ENCODE measurements at places on chromosomes 1 and 21. TPM values are rescaled to one million over a fixed set of nuclear protein-coding genes. Genes with fewer than 3 reads are reported as not detected.
A peak's percentile ranks its signal among the peaks of the same experiment; 100 is the strongest.

The CCDC18 gene
- 3.4 TPM for total RNA-seq

The PDE9A gene
- total RNA-seq: 3.2 TPM

The ATP1A4 gene
- total RNA-seq: 0.11 TPM

The FLG2 gene
- total RNA-seq: not detected

The FHAD1 gene
- total RNA-seq: not detected

- no peak for DNase-seq
Measured at GRCh38 chr1:232457595-232457994, 172.3 kb downstream of the SIPA1L2 start.

GRCh38 chr21:27704567-27705166 lies 737.8 kb upstream of the ADAMTS5 start:
- DNase-seq: no peak

DNA sequence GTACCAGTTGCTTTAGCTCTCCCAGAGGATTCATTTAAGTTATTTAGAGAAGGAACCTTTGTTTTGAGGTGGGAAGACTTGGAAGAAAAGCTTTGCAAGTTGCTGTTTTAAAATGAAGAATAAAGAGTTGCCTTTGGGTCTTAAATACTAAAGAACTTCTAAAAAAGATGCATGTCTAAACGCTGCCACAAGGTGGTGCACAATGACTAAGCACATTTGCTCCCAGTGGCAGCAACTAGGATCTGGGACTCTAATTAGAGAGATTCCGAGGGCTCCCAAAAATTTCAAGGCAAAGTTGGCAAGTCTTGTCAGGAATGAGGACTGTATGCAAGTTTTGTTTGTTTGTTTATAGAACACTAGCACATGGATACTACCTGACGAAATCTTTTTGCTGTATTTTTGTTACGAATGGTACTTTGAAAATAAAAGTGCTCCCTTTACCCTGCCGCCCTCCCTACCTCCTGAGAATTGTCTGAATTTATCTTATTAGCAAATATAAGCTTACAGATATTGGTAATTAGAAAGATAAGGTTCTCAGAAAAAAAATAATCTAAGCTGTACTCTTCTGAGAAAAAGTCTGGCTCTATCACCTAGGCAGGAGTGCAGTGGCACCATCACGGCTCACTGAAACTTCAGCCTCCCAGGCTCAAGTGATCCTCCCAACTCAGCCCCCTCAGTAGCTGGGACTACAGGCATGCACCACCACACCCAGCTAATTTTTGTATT lies 121.8 kb downstream of the HFM1 start:
- no peak for DNase-seq

- DNase-seq: no peak
Measured at GRCh38 chr1:107019166-107019565, 37.3 kb upstream of the PRMT6 start.

DNA sequence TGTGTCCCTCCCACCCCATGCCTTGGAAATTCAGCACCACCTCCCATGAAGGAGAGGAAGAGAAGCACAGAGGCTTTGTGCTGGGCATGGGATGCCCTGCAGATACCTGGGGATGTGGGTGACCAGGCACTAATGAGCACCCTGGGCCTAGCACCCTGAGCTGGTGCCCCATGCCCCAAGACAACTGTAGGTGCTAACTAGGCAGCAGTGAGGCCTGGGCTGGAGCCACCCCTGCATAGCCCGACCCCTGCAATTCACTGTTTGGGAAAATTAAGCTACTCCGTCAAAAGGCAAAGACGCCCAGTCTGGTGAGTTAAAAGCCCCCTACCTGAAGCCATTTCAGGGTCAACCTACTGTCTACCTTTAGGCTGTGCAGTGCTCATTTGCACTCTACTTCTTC lies 5.4 kb downstream of the KCNA2 start:
- DNase-seq: no peak

DNA sequence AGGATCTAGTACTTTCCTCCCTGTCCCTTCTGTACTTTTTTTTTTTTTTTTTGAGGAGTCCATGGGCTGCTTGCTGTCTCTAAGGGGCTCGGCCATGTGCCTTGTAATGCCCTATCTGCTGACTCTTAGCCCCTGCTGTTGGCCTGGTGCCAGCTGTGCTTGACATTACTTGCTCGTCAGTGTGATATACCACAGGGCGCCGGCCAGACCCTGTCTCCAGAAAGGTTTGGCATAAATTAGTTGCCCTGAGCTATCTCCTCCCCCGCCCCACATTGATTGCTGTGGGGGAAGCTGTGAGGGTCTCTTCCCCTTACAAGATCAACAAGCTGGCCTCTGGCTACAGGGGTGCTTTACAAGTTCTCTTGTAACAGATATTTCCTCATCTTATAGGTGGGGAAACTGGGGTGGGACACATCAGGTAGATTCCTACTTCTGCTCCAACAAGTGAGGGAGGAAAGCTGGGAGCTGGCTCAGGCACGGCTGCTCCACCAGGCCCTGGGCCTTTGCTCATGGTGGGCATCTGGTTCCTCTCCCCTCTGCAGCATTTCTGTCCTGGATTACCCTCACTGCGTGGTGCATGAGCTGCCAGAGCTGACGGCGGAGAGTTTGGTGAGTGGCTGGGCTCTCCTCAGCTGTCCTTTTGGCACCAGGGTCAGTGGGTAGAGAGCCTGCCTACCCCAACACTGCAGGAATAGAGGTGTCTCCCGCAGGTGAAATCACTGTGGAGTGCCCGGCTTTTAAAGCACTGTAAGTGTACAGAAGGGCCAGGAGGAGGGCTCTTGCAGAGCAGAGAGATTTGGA lies 15.6 kb downstream of the STRIP1 start:
- DNase-seq: no peak

DNA sequence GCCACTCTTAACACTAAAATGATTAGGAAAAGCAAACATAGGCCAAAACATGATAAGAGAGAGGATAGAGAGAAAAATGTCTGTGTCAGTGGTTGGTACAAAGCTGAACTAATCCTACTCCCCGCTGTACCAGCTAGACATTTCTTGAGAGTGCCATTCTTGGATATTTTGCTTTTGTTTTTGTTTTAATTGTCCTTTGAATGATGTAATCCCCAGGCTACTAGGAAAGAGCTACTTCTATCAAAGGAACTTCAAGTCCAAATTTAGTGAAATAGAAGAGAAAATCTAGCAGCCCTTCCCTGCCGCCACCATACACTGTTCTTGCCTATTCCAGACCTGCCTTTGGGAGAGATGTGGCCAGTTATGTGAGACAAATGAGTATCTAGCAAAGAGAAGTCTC lies 269.6 kb downstream of the GRIK1 start:
- no peak for DNase-seq

- DNase-seq: peak; percentile 48
Measured at GRCh38 chr1:24558902-24559791, 3.3 kb downstream of the NCMAP start.

DNA sequence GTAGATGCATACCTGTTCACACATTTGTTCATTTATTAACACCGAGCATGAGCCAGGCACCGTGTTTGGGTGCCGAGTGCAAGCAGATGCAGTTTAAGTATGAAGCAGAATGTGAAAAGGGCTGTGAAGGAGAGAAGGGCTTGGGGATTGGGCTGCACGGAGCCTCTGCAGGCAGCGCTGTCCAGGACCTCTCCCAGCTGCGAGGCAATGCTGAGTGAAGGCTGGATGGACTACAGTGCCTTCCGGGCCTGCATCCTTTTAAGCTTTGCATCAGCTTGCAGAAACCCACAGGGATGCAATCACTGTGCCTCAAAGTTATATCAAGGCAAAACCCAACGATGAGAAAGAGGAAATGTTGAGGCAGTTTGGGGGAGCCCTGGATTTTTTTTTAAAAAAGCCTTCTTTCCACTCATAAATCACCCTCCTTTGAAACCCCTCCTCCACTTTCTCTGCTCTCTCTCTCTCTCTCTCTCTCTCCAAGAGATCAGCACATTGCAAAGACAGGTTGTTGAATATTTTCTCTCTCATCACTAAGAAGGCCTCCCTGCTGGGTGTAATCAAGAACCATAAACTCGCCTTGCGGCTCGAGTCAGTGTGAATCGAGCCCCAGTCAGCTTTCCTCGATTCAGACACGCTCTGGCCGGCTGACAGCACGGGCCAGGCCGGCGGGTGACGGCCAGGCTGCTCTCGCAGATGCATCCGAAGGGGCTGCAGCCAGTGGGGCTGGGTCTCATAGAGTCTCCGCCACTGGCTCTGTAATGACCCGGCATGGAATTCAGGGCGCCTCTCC lies 89.2 kb upstream of the POU3F1 start:
- no peak for DNase-seq

DNA sequence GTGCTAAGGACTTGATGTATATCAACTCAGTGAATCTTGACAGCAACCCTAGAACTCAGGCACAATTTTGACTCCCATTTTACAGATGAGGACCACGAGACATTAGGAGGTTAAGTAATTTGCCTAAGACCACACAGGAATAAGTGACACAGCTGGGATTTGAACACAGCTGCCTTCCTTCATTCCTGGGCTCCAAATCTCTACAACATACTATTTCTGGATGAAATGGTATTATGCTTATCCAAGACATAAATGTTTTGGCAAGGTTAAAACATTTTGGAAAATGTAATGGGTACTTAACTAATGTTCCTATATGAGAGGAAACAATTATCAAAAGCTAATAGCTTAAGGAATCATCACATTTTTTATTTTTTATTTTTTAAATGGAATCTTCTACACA lies 4.8 kb downstream of the CLDN8 start:
- no peak for DNase-seq

- no peak for DNase-seq
Measured at GRCh38 chr1:114108751-114109255, 44.9 kb downstream of the SYT6 start.

DNA sequence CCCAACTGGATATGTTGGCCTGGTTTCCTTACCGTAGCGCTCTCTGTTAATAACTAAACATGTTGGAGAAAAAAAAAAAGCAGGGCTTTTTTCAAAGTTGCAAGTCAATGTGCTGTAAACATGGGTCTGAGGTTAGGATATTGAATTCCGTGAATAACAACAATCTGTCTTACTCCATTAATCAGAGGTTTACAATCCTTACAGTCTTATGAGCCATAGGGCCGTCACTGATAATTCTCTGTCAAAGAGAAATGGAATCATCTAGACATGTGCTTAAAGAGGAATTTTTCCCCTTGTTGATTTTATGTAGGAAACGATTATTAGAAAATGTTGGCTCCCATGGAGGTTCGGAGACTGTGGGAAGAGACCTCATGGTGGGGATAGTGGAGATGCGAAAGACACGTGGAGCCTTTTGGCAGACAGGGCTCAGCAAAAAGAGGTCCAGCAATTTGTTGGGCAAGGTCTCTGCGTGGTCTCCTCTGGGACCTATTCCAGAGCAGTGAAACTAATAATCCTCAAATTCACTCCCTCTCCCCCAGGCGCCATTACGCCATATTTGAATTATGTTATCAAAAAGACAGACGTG lies 83.5 kb upstream of the CLDN14 start:
- DNase-seq: no peak

DNA sequence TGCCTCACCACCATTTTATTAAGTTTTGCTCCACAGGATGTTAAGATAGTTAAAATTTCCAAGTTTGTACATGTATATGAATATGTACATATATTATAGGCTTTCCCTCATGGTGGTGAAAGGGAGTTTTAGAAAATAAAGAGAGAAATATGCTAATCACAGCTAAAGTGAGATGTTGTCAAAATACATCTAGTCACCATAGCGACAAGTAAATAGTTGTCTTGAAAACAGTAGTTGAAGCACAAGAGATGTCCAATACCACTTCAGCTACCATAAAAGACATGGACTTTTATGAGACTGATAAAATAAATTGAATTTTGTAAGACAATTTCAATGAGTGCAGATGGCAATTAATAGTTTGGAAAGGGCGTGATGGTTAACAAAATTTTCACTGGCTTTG lies 1600.0 kb downstream of the BRINP3 start:
- DNase-seq: no peak

- no peak for DNase-seq
Measured at GRCh38 chr1:89519779-89520358, 4.8 kb upstream of the LRRC8B start.

GRCh38 chr1:38328278-38329035 lies 281.9 kb upstream of the POU3F1 start:
- DNase-seq: no peak

DNA sequence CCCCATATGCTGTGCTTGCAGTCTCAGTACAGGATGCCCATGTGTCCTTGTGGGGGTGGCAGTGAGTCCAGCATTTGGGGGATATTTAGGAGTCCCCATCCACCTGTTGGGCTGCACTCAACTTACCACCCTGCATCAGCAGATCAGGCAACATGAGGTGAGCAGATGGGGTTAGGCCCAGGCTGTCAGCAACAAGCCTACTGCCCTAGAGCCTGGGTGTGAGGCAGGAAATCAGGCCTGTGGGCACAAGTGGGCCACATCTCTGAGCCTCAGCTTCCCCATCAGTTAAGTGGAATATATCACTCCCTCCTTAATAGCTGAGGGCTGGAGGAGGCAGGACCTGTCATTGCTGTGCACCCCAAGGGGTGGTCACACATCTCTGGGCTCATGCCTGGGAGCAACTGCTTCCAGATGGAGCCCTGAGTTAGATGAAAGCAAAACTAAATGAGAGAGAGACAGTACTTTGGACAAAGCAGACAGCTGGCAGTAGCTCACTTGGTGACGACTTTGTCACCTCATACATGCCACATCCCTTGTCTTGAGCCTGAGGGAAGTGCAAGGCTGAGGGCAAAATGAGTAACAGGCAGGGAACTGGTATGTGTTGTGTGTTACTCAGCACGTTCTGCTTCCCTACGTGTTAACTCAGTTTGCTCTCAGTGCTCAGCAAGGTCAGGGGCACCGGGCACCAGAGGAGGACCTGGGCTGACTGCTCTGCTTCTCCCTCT lies 48.4 kb downstream of the TRIM11 start:
- no peak for DNase-seq

GRCh38 chr1:86557739-86558138 lies 10.9 kb downstream of the CLCA4 start:
- no peak for DNase-seq

- no peak for DNase-seq
Measured at GRCh38 chr1:12208271-12208670, 21.6 kb upstream of the VPS13D start.

DNA sequence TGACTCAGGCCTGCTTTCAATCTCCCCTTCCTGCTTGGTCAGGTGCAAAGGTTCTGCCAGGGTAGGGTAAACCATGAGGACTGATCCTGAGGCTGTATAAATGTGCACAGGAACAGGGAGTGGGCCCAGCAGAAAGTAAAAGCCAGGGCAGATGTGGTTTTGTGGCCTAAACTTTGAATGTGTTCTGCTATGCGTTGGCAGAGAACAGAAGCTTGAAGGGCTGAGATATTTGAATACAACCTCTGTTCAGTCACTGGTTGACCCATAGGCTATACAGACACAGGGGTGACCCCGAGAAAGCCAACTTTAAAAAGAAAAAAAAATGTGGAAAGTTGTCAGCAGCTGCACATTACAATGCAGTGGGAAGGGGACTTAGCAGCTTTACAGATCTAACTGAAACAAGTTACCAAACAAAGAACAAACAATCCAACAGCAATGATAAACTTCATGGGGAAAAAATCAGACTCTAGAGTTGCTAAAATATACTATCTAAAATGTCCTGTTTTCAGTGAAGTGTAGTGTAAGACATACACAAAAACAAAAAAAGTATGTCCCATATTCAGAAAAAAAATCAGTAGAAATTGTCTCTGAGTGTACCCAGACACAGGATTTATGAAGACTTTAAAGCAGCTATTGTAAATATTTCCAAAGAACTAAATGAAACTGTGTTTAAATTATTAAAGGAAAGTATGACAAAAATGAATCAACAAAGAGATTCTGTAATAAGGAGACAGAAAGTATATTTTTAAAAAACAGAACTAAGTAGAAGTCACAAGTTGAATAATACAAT lies 216.1 kb downstream of the RPS6KC1 start:
- no peak for DNase-seq

- no peak for DNase-seq
Measured at GRCh38 chr1:197302775-197303174, 34.7 kb downstream of the CRB1 start.

GRCh38 chr1:110012100-110012780 lies 22.2 kb upstream of the STRIP1 start:
- DNase-seq: no peak

GRCh38 chr1:92536980-92537884 lies 50.5 kb upstream of the GFI1 start:
- DNase-seq: no peak

All from left ventricle myocardium inferior (tissue), 1 donor.